ENCODE measurements at places on chromosomes 6 and 20.

DNA sequence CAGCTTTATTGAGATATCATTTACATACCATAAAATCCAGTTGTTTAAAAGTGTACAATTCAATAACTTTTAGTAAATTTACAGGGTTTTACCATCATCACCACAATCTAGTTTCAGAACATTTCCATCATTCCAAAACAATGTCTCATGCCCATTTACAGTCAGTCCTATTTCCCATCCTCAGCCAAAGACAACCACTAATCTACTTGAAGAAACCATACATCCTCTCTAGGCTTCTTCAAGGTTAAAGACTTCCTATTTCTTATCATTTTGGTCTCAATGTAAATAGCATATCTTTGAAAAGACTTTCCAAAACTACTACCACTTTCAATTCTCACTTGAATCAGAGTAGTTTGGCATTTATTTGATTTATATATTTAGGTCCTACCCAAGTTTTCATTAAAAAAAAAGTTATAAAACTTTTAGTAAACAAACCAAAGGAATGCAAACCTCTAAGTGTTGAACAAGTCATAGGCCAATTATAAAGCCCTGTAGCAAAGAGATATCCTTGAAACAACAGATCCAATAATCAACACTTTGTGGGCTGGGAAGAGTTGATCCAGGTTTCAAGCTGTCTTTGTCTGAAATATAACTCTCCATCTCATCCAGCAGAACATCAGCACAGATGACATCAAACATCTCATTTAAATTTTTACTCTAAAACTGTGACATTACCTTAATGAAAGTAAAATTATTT is 211.3 kb upstream of the RUNX2 start:
- no peak for DNase-seq

- no peak for DNase-seq
Observed at GRCh38 chr6:106158816-106159215, 72.7 kb downstream of the PRDM1 start.

GRCh38 chr6:10154251-10154650 is 260.6 kb downstream of the TFAP2A start:
- no peak for DNase-seq

GRCh38 chr20:58675641-58676040 is 17.0 kb upstream of the NPEPL1 start:
- no peak for DNase-seq

DNA sequence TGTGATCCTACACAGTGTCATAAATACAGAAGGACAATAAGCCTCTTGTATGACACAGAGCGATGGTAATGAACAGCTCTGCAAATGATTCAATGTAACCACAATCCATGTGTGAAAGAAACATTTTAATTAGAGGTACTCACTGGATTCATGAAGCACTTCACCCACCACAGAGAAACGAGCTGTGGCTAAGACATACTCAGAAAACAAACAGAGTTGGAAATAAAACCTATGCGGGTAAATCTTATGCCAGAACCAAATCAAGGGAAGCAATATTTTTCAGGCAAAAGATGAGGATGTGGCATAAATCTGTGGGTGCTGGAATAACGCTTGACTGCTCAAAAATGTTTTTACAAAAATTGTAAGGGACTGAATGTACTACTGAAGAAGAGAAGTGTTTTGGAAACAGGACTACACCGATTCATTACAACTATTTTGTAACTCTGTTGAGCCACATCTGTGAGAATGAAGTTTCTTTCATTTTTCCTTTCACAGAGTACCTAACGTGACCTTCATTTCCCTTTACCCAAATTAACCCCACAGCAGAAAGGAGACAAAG is 112.1 kb downstream of the WDR27 start:
- no peak for DNase-seq

DNA sequence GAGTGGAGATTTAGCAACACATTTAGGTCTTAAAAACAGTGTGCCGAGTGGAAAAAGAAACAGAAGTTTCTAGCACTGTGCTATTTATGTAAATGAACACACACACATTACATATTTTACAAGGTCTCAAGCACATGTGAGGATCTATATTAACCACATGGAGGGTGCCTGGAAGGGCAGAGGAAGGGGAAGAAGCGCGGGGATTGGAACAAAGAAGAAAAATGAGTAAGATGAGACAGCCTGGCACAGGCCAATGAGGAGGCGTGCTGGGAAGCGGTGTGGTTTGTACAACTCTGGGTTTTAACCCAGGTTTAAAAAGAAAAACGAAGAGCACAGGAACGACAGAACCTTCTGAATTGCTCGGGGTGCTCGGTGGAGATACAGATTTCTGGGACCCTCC is 5.7 kb downstream of the KCNG1 start:
- DNase-seq = no peak

- DNase-seq = peak; percentile 18
Observed at GRCh38 chr20:57498425-57499400, 26.2 kb downstream of the CTCFL start.

DNA sequence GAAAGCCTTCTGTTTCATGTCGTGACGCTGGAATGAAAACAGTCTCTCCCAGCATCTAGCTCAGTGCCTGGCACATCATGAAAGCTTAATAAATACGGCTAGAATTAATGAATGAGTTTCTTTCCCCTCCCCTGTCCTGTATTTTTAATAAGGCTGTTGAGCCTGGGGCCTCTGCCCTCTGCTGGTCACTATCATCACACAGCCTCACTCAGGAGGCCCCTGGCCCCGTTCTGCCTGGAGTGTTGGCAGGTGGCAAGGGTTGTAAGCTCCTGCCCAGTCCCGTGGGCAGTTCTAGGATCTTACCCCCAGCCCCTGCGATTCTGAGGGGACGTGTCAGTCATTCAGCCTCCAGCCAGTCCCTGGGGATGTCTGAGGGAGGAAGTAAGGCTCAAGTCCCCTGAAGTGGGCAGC is 41.4 kb downstream of the PHACTR3 start:
- DNase-seq = no peak

DNA sequence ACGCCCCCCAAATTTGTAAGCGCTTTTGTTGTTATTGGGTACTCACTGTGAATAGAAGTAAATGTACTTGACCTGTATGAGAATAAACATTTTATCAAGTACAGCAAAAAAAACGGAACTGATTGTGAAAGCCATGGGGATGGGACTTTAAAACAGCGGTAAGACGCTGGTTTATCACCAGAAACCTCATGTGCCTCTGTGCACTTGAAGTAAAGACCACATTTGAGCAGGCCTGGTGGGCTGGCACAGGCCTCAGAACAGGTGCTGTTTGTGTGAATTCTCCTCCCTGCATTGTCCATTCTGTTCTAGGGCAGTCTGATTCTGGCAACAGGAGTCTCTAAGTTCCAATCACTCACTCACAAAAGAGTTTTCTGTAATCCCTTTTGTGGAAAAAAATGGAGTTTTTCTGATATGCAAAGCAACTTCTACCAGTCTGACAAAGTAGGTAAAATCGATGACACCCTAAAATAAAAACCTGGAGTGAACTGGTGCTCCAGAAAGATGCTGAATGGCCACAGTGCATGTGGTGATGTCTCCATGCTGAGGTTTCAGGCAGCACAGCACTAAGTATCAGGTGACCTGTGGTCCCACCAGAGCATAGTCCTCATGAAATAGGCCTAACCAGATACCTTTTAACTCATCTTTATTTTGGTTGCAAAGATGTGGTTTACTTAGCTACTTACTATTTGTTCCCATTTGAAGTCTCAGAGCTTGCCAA is 53.9 kb downstream of the STX7 start:
- DNase-seq = no peak

- DNase-seq = no peak
Observed at GRCh38 chr20:20292472-20292871, 75.4 kb upstream of the INSM1 start.

GRCh38 chr6:25659633-25660368 is 7.8 kb downstream of the SCGN start:
- peak; percentile 86 for DNase-seq

GRCh38 chr6:96613291-96613999 is 50.5 kb downstream of the FHL5 start:
- DNase-seq = no peak

DNA sequence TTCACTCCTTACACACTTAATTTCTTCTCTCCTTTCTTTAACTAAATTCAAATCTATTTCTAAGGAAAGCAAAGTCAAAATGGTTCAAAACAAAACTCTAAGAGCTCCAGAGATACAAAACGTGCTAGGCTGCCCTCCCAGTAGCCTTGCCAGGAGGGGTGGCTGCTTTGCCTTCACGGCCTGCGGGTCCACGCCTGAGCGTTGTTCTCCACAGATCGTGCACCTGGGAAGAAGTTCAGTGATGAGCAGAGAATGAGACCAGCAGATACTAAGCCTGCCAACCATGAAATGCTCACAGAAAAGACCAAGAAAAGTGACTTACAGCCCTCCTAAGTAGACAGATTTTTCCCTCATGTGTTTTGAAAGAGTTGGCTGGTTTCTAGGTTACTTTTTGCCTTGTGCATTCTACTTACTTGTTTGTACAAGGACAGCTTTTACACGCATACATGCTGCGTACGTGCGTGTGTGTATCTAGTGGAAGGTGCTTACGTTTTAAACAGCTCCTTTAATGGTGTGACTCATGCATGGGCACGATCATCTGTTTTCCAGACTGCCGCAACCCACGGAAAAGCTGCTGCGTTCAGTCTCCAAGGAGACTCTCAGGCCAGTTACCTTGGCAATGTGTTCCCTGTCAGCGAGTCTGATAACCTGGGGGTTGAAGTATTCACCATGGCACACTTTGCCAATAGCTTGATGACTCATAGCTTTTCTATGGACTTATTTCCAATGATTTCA is 32.4 kb upstream of the PBOV1 start:
- DNase-seq = no peak

DNA sequence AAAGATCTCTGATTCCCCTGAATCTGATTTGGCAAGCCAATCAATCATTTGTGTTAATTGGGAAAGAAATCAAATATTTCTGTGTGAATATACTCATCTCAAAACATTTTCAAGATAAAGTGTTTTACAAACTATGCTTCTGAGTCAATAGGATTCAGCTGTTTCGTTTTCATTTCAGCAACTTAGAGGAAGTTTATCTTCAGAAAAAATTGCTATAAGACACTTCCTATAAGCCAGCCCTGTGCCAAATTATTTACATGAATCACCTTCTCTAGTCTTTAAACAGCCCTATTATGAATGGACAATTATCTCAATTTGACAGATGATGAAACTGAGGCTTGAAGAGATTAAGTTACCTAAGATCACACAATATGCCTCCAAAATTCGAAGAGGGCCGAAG is 10.9 kb downstream of the DEFB129 start:
- DNase-seq = no peak

GRCh38 chr6:108862479-108863191 is 14.4 kb downstream of the ARMC2 start:
- no peak for DNase-seq

DNA sequence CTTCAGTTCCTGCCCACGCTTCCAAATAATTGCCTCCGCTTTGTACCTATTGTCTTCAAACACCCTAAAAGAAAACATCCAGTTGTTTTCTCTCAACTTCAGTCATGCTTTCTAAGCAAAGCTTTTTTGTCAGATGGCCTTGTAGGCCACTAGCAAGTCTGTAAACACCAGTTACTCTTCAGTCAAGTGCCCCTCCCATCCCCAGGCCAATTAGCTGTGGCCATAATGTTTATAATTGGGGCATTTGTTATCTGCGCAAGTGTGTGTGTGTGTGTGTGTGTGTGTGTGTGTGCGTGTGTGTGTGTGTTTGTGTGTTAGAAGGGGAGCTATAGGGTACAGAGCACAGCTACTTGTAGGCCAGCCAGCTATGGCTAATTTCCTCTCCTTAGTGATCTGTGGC is 272.4 kb upstream of the MARCKS start:
- DNase-seq = no peak

DNA sequence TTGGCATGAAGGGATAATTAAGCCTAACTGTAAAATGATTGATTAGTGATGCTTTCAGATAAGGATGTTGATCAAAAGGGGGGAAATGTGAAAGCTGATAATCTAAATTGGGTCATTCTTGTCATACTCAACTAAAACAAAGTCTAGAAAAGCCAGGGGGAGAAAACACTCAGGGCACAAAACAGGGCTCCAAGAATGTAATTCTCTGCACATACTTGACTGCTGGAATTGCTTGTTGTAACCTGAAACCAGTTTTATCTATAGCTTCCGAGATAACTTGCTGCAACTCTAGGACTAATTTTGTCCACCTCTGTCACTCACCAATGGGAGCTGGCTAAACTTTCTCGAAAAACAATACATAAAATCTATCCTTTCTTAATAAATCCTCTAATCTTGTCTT is 310.3 kb downstream of the CLVS2 start:
- DNase-seq = no peak

DNA sequence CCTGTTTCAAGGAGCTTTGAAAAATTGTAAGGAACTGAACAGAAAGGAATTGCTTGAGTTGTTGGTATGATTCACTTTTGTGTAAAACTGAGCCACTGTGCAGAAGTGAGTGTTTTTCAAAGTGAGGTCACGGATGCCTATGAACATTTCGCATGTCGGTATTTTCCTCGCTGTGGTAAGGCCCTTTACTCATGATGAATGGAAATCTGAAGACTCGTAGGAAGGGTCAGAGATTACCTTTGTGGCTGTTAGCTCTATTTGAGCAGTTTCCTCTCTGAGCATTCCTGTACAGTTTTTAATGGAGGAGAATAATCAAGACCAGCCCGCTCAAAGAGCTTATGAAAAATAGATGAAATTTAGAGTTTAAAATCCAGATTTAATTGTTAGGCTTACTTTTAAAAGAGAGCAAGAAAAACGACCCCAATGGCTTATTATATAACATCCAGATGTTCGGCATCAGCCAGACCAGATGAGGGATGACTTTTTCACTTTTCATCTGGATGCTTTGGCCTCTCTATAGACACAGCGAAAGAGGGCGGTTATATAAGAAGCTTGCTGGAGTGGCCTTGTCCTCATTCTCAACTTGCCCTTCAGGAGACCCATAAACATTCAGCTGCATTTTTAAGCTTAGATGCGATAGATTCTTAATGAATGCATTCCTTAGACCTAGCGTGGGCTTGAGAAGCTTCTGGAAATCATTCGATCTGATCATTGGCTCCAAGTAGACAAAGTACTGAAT is 99.5 kb downstream of the CD83 start:
- DNase-seq = no peak

DNA sequence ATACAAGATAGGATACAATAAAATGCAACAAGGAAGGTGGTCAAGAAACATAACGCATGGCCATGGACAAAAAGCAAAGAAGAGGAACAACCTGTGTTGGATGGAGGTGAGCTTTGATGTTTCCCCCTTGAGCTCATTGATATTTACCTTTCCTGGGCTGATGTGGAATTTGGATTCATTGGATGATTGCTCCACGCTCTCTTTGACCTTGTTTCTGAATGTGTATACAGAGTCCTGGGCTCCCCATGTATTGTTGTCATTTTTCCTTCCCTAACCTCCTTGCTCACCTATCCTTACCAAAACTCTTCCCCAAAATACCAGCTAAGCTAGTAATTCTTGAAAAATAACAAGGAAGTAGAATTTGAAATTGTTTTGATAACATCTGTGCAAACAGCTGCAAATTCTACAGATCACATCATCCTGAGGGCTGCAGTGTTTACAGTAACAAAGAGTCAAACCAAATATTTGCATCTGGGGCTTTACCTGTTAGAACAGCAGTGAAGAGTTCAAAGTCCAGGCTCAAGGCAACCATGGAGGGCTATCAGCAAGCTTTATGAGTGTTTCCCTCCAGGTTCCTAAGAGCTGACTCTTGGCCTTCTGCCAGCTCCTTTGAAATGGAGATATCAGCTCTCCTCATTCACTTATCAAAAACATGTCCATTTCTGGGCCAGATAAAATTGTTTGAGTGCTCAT is 214.3 kb upstream of the MARCKS start:
- peak; percentile 44 for DNase-seq
